Mucosa of descending colon (tissue), 3 donors: ENCODE measurements at places on chromosomes 2 and 18.

DNA sequence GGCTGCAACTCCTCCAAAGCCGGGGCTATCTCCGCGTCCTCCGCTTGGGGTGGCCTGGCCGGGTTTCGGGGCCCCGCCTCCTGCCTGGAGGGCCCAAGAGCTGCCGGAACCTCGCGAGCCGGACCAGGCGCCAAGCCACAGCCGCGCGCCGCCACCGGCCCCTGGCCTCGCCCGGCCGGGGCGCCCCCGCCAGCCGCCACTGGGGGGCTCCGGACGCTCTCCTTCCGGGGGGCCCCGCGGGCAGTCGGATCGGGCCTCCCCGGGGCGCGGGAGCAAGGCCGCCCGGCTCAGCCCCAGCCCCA is 17.4 kb upstream of the HAAO start:
- DNase-seq, result peak; percentile 89

DNA sequence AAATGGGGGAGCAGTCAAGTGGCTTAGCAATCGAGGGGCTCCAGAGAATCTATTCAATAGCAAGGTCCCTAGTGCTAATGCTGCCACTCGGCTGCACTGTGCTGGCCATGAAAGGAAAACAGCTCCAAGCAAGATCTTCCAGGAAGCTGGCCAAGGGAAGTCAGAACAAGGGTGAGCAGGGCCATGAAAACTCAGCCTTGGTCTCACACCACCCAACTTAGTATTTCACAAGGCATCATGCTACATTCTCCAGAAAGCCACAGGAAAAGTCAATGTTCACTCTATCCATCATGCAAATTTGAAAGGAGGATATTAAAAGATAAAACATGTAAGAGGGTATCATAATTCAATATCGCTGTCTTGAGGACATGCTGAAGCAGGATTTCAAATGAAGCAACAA is 35.7 kb downstream of the NRP2 start:
- DNase-seq, result no peak

GRCh38 chr2:14513903-14514302 is 118.6 kb upstream of the LRATD1 start:
- DNase-seq, result no peak

DNA sequence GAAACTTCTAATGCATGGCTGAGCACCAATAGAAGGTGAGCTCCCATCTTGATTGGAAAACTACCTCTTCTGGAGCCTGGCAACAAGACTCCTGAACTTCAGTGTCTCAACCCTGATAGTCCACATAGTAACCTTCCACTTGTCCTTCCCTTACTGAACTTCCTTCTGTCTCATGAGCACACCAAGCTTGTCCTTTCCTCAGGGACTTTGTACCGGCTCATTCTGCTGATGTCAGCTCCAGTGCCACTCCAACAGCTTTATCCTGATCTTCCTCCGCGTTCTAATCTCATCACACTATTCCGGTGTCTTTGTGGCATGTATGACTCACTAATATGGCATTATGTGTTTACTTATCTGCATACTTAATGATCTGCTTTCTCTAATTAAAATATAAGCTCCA is 862.0 kb upstream of the ID2 start:
- DNase-seq, result no peak

- no peak for DNase-seq
These were observed 40.6 kb upstream of the TLK1 start for GRCh38 chr2:171201271-171201670.

GRCh38 chr18:5317186-5317585 is 21.7 kb upstream of the ZBTB14 start:
- DNase-seq, result no peak

DNA sequence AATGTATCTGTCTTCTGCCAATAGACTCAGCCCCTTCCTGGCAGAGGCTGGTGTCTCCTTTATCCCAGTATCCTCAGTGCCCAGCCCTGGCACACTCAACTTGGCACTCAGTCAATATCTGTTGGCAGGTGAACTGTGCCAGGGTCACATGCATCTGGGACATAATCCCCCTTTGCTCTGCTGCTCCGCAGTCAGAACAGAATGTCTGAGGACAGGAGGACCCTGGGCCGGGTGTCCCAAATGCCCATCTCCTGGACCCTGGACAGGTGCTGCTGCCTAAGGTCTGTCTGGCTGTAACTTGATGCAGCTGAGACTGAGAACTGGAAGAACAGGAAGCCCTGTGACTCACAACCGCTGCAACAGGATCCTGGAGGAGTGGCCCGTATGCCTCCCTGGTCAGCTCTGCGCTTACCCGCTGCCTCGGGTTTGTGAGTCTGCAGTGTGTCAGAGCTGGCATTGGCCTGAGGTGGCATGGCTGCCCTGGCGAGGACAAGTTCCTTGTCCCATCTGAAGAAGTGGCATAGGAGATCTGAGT is 11.4 kb downstream of the HK2 start:
- DNase-seq, result peak; percentile 89

DNA sequence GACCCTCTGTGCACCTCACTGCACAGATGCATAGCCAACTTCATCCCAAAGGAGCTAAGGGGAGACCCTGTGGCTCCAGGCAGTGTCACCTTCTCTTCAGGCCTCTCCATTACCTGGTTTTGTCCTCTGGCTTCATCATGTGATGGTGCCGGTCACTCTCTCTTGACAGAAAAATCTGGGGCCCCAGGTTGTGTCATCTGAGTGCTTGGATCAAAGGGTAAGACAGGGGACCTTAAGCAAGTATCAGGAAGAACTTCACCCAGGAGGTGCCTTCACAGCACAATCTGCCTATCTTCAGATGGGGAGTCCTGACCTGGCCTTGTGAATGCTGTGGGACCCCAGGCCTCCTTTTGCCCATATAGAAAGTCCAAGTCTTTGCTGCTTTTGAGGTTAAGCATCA is 104.4 kb downstream of the POLR1A start:
- DNase-seq, result no peak

GRCh38 chr18:26654616-26655524 is 106.5 kb upstream of the KCTD1 start:
- no peak for DNase-seq

DNA sequence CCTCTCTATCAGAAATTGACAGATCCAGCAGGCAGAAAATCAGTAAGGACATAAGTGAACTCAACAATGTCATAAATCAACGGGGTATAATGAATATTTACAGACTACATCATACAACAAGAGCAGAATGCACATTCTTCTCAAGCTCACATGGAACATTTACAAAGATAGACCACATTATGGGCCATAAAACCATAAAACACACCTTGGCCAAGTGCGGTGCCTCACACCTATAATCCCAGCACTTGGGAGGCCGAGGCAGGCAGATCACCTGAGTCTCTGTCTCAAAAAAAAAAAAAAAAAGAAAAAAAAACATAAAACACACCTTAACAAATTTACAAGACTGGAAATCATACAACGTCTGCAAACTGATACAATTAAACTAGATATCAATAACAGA is 36.7 kb downstream of the FBXO15 start:
- no peak for DNase-seq

- DNase-seq, result no peak
These were observed 9.1 kb upstream of the TPRKB start for GRCh38 chr2:73746015-73746876.

DNA sequence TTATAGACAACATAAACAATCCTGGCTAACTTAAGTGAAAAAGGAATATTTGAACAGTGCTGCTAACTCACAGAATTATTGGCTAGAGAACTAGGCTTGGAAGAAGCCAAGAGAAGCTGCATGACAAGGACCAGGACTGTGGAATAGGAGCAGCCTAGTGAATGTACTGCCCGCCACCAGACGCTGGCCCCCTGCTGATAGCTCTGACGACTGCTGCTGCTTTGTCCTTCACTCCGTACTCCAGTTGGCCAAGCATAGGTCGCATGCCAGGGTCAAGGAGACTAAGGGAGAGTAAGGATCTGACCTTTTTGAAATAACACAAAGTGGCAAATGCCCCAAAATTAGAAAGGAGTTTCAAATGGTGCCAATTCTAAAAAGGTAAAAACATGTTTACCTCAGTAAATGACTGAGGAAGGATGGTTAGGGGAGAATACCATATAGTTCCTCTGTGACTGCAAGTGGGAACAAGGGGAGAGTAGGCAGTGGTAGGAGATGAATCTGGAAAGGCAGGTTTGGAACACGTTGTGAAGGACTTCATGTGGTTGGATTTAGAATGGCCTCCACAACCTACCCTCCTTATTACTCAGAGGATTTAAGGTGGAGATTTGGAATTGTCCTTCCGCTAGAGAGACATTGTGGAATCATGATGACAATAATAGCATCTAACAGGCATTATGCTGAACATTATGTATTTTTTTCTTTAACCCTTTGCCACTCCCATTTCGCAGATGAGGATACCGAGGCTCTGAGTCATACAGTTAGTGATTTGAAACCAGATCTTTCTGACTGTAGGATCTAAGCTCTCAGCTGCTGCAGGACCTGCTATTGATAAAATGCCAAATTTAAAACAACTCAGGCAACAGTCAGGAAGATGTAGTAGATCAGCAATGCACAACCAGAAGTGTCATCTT is 19.5 kb downstream of the STRADB start:
- DNase-seq, result no peak

- no peak for DNase-seq
These were observed 101.9 kb downstream of the USP34 start for GRCh38 chr2:61368687-61369665.

- no peak for DNase-seq
These were observed 80.5 kb downstream of the CDH19 start for GRCh38 chr18:66523219-66523991.

- no peak for DNase-seq
These were observed 23.6 kb downstream of the ALPK2 start for GRCh38 chr18:58605027-58606020.

- no peak for DNase-seq
These were observed 76.1 kb downstream of the THADA start for GRCh38 chr2:43519643-43520221.

DNA sequence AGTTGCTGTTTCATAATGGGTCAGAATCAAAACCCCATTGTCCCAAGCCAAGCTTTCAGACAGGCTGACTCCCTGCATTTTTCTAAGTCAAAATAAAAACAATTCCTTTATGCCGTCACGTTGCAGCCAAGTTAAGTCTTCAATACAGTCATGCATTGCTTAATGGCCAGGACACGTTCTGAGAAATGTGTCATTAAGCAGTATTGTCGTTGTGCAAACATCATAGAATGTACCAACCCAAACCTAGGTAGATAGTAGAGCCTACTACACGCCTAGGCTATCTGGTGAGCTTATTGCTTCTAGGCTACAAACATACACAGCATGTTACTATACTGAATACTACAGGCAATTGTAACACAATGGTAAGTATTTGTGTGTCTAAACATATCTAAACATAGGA is 160.4 kb upstream of the FOSL2 start:
- DNase-seq, result no peak

DNA sequence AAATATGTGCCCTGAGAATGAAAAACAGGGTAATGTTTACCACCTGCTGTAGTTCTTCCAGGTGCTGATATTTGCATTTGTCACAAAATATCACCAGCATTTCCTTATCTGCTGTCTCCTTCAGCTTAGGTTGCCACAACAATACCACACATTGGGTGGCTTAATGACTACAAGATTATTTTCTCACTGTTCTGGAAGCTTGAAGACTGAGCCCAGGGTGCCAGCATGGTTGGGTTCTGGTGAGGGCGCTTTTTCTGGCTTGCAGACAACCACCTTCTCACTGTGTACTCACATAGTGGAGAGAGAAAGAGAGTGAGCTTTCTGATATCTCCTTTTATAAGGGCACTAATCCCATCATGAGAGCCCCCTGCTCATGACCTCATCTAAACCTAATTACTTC is 407.5 kb upstream of the RGPD4 start:
- no peak for DNase-seq

DNA sequence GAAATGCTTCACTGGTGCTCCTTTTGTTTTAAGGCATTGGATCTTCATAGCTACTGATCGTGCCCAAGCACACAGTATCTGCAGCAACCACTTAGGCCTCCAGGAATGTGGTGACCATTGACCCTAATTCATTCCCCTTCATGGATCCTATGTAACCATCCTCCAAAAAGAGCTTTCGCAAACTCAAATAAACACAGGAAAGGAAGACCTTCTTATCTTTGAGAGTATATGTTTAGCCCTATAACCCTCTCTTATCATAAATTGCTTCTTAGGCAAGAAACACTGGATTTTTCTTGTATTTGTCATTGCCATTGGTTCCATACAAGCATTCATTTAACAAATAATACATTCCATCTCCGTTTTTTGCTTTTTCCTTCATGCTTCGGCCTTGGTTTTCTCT is 4.1 kb upstream of the TTR start:
- no peak for DNase-seq

DNA sequence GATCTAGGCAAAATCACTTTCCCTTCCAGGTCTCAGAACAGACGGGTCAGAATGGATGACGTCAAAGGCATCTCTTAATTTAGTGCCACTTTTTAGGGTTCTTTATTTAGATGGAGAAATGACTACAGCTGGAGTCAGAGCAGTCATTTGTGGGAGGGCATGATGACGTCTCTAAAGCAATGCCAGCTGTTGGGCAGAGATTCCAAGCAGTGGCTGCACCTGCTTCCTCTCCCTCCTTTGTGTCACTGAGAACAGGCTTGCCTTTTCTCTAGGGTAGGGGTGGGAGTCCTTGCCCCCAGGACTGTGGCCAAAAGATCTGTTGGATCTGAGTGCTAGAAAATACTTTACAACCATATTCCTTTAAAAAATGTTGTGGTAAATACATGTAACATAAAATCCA is 28.7 kb upstream of the SKOR2 start:
- no peak for DNase-seq

DNA sequence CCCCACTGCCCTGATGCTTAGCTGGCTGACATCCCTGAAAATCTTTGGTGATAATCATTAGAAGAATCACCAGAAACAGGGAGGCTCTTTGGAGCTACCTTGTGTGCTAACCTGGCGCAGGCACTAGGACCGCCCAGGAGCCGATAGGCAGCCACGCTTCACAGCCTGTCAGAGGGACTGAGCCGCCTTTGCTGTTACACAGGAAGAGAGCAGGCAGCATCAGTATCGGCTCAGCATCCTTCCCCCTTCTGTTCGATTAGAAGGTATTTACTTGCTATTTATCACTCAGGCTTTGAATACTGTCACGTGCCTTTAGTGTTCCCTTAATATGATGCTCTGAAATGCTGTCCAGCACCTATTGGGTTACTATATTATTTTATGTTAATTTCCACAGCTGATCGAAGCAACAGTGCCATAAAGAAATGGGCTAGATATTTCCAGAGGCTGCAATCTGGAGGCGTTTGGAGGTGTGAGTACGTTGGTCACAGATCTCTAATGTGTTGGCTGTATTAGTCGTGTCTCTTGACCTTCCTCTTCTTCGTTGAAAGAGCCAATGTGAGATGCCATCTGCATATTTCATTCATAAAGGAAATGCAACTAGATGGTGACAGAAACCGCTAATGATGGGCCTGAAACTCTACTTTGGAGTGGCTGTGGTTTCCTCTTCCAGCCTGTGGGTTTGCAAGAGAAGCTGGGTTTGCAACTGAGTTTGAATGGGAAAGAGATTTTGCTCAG is 110.4 kb upstream of the RAB27B start:
- no peak for DNase-seq

- DNase-seq, result no peak
These were observed 54.5 kb downstream of the ACVR1 start for GRCh38 chr2:157821519-157822131.

GRCh38 chr18:31500051-31500688 is 2.2 kb downstream of the DSG2 start:
- DNase-seq, result no peak

- no peak for DNase-seq
These were observed 10.9 kb downstream of the CCDC68 start for GRCh38 chr18:54948350-54948837.
